ENCODE measurements at places on chromosomes 6 and 20.
A peak's percentile ranks its signal among the peaks of the same experiment; 100 is the strongest.

DNA sequence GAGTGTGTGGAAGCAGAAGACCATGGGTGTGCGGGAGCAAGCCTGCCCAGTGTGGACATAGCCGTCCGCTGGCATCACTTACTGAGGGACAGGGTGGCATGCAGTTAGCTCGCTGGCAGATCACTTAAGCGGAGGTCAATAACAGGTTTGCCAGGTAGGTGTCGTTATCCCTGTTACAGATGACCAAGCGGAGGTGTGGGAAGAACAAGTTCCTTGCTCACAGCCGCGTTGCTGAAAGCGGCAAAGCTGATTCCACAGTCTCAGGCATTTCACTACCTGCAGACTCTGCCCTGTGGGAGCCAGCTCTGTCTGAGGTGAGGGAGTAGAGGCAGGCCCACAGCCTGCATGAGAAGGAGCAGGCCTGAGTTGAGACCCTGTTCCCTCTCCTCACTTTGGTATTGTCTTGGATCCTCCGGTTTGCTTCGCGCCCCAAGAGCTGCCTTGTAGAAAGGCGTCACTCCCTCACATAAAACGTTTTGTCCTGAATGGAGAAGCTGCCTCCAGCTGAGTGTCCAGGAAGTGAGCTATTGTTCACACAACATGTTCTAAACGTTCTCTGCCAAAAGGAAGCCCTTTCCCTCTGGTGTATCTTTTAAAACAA is 96.9 kb downstream of the TCP11 start:
- H3K4me1 ChIP-seq, result peaks cover 81% of the 10 kb centered on the region
- H3K36me3 ChIP-seq, result peaks cover 7% of the 10 kb centered on the region
- H3K27ac ChIP-seq, result peak overlapping the region; percentile 74
- no peak for DNase-seq

GRCh38 chr20:6558341-6558740 is 209.1 kb upstream of the BMP2 start:
- H3K36me3 ChIP-seq, result no peaks in the 10 kb centered on the region
- H3K27ac ChIP-seq, result no peak overlapping the region
- no peak overlapping the region for H3K4me3 ChIP-seq
- H3K4me1 ChIP-seq, result no peaks in the 10 kb centered on the region

DNA sequence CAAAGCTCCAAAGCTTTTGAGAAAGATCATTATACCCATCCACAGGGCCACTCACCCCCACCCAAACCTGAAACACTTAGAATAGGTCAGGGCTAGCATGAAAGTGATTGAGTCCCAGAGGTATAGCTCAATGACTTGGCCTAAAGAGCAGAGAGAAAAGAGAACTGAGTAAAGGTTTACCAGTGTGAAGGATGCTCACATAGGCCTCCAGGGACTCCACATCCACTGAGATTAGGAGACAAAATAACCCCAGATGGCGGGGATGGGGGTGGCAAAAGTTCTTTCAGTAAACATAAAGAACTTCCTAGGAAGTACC is 12.2 kb downstream of the SAYSD1 start:
- DNase-seq, result no peak
- no peak overlapping the region for H3K27ac ChIP-seq
- H3K4me3 ChIP-seq, result no peak overlapping the region

DNA sequence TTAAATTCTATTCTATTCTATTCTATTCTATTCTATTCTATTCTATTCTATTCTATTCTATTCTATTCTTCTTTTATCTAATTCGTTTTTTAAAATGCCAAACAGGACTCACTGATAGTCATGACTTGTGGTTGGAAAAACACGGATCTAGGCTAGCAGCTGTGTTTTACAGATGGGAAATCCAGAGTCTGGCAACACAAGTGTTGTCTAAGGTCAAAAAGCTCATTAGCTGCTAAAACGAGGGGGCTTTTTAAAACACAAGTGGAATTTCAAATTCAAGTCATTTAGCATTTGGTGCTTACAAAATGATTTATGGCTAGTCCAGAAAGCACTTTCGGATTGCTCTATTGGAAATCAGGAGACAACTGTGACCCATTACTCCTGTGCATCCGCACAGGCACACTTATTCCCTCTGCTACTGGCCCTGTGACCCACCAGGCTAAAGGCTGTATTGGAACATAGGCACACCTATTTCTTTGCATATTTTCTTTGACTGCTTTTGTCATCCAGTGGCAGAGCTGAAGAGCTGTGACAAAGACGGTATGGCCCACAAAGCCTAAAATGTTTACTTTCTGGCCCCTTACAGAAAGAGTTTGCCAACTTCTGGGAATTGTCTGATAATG is 17.8 kb upstream of the MLIP start:
- no peak overlapping the region for H3K27ac ChIP-seq
- DNase-seq, result no peak
- H3K4me3 ChIP-seq, result no peak overlapping the region

- DNase-seq, result no peak
- H3K27me3 ChIP-seq, result no peaks in the 10 kb centered on the region
- H3K27ac ChIP-seq, result no peak overlapping the region
- no peaks in the 10 kb centered on the region for H3K4me1 ChIP-seq
- H3K36me3 ChIP-seq, result no peaks in the 10 kb centered on the region
- no peak overlapping the region for H3K4me3 ChIP-seq
Measured at GRCh38 chr6:90127595-90127994, 169.0 kb downstream of the BACH2 start.

DNA sequence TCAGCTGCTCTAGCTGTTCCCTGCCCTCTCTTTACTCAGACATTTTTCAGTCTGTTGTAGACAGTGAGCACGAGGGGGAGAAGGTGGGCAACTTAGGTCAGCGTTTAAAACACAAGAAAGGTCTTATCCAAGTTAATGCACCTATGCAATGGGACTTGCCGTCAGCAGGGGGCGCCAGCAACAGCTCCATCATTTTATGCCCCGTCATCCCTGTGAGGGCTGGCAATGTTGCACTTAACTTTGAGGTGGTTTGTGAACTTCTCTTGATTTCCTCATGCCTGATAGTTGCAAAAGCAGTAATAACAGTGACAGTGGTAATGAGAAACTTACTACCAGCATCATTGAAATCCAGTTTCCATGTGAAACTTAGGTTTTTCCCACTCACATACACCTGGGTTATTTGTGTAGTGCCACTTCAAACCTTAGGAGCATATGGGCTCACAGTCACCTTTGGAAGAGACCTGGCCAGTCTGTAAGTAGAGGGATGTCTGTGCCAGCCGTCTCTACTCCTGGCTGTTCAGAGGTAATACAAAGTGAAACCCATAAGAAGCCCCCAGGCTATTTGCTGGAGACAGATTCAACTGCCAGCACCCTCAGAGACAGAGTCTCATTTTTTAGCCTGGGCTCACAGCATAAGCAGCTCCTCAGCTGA is 44.9 kb upstream of the ID1 start:
- H3K27me3 ChIP-seq, result no peaks in the 10 kb centered on the region
- peaks cover 24% of the 10 kb centered on the region for H3K36me3 ChIP-seq
- peak overlapping the region; percentile 92 for H3K27ac ChIP-seq

DNA sequence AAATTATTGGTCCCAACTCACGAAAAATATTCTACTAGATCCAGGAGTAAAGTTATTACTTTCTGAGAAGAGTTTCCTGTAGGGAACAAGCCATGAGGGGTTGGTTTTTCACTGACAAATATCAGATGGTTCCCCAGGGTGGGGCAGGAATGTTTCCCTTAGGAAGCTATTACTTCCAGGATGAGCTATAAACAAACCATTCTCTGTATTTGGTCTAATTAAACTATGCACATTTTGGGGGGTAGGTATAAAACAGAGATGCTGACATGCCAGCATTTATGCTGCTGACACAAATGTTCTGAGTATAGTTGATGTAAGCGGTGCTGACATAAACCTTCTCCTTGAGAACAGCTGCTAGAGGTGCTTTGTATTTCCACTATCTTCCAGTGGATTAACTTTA is 54.2 kb downstream of the OGFRL1 start:
- no peaks in the 10 kb centered on the region for H3K36me3 ChIP-seq
- no peak for DNase-seq
- no peak overlapping the region for H3K4me3 ChIP-seq
- no peak overlapping the region for H3K27ac ChIP-seq

DNA sequence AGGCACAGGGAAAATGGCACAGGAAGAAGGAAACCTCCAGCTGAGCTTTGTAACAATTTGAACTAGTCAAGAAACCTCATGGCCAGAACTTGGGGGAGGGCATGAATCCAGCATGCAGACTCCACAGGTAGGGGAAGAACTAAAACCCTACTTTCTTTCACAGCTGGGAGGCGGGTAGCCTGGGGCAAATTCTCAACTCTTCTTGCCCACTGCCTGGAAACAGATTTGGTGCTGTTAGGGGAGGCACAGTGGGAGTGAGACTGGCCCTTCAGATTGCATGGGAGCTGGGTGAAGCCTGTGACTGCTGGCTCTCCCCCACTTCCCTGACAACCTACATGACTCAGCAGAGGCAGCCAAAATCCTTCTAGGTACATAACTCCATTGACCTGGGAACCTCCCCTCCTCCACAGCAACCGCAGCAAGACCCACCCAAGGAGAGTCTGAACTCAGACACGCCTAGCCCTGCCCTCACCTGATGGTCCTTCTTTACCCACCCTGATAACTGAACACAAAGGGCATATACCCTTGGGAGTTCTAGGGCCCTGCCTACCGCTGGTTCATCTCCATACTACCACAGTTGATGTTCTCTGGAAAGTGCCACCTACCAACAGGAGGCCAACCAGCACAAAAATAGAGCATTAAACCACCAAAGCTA is 37.2 kb upstream of the TRIM27 start:
- H3K4me1 ChIP-seq, result no peaks in the 10 kb centered on the region
- no peaks in the 10 kb centered on the region for H3K36me3 ChIP-seq
- H3K27ac ChIP-seq, result no peak overlapping the region

- no peaks in the 10 kb centered on the region for H3K36me3 ChIP-seq
- no peaks in the 10 kb centered on the region for H3K4me1 ChIP-seq
- H3K27ac ChIP-seq, result no peak overlapping the region
- no peak overlapping the region for H3K4me3 ChIP-seq
Measured at GRCh38 chr6:114010540-114010939, 39.6 kb upstream of the HDAC2 start.

GRCh38 chr20:3199976-3200755 is 4.3 kb downstream of the DDRGK1 start:
- no peaks in the 10 kb centered on the region for H3K27me3 ChIP-seq
- no peak overlapping the region for H3K27ac ChIP-seq
- no peak overlapping the region for H3K4me3 ChIP-seq
- H3K36me3 ChIP-seq, result peaks cover 58% of the 10 kb centered on the region

- H3K4me3 ChIP-seq, result no peak overlapping the region
- DNase-seq, result no peak
- no peaks in the 10 kb centered on the region for H3K36me3 ChIP-seq
- no peak overlapping the region for H3K27ac ChIP-seq
- H3K27me3 ChIP-seq, result no peaks in the 10 kb centered on the region
Measured at GRCh38 chr6:106790149-106790770, 160.9 kb downstream of the QRSL1 start.

DNA sequence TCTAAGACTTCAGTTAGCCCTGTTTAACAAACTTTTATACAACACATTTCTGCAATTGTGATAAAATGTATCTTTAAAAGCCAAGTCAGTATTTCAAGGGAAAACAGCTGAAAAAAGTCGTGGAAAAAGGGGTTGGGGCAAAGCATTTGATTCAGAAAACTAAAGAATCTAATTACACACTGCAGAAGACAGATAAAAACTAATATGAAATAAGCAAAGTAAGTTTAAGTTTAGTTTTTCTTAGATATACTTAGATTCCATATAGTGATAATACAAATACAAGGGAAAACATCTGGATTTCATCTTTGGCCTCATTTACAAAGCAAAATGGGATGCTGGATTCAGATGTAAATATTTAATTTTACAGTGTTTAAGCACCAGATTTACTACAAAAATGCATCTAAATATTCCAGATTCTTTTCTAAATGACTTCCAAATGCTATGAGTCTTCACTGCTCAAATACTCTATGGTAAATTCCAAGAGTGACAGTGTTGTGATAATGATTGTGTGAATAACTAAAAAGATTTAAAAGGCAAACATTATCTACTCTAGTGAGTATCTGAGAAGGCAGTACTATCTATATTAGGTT is 1.5 kb upstream of the ADNP start:
- peaks cover 38% of the 10 kb centered on the region for H3K36me3 ChIP-seq
- DNase-seq, result no peak
- no peak overlapping the region for H3K4me3 ChIP-seq
- H3K4me1 ChIP-seq, result peaks cover 7% of the 10 kb centered on the region
- no peaks in the 10 kb centered on the region for H3K27me3 ChIP-seq

DNA sequence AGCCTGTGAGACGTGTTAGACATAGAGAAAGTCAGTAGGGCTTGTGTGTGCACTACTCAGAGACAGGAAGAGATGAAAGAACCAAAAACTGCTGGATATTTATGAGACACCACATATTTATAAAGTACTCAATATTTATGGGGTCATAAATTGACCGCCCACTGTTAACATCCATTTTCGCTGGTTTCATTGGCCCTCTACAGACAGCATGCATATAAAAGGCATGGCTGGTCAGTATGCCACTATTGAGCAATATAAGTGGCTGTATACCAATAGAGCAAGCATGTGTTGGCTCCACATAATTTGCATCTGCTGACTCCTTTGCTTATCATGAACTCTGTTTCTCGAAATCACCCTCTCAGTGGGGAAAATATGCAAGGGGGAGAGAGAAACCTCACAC is 110.3 kb upstream of the BTN3A2 start:
- H3K4me1 ChIP-seq, result peaks cover 10% of the 10 kb centered on the region
- no peak overlapping the region for H3K27ac ChIP-seq
- peaks cover 5% of the 10 kb centered on the region for H3K27me3 ChIP-seq
- no peak overlapping the region for H3K4me3 ChIP-seq
- H3K36me3 ChIP-seq, result no peaks in the 10 kb centered on the region
- no peak for DNase-seq

DNA sequence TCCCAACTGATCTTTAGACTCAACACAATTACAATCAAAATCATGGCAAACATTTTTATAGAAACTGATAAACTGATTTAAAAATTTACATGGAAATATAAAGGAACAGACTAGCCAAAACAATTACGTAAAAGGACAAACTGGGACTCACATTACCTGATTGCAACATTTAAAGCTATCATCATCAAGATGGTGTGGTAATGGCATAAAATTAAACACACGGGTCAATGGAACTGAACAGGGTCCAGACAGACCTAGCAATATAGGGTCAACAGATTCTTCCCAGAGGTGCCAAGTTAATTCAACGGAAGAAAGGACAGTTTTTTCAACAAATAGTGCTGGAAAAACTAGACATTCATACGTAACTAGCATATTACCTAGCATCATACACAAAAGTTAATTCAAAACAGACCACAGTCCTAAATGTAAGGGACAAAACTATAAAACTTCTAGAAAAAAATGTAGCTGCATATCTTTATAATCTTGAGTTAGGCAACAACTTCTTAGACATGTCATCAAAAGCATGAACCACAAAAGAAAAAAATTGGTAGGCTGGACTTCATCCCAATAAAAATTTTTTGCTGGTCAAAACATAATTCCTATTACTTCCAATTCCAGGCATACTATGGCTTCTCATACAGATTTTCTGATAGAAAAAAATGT is 147.4 kb upstream of the BEND6 start:
- H3K27ac ChIP-seq, result no peak overlapping the region
- DNase-seq, result no peak
- no peak overlapping the region for H3K4me3 ChIP-seq
- no peaks in the 10 kb centered on the region for H3K36me3 ChIP-seq
- no peaks in the 10 kb centered on the region for H3K4me1 ChIP-seq
- H3K27me3 ChIP-seq, result no peaks in the 10 kb centered on the region
